NCI-H446 (cell line): ENCODE measurements at places on chromosomes 3 and 15.

- no peak for DNase-seq
Measured at GRCh38 chr3:131723343-131723742, 220.6 kb upstream of the MRPL3 start.

GRCh38 chr3:196138482-196139254 is 56.8 kb upstream of the TFRC start:
- no peak for DNase-seq

- no peak for DNase-seq
Measured at GRCh38 chr15:89494941-89495637, 1.3 kb downstream of the RHCG start.

DNA sequence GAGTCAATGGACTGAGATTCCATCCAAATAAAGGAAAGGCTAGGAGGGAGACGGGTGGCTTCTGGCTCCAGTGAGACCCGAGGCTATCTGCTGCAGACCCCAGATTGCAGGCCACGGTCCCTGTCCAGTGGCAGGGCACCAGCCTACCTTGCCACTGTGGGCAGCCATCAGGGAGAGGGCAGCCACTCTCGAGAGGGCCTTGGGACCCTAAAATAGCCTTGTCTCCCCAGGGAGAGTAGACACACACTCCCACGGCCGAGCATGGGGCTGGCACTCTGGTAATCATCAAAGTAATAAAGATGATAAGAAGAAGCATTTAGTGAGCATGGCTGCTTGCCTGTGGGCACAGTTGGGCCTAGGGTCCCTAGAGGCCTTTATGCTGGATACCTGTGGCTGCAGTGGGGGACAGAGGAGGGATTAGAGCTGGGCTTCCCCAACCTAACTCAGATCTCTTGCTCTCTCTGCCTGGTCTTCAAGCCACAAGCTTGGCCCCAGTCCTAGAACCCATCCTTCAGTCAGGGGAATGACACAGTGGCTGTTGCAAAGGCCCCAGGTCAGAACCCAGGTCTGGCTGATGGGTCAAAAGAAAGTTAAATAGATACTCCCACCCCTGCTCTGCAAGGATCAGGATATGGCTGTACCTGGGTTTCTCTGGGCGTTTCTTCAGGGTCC is 9.2 kb upstream of the VIPR1 start:
- DNase-seq, result no peak
